ENCODE measurements at places on chromosomes 3 and 15.

DNA sequence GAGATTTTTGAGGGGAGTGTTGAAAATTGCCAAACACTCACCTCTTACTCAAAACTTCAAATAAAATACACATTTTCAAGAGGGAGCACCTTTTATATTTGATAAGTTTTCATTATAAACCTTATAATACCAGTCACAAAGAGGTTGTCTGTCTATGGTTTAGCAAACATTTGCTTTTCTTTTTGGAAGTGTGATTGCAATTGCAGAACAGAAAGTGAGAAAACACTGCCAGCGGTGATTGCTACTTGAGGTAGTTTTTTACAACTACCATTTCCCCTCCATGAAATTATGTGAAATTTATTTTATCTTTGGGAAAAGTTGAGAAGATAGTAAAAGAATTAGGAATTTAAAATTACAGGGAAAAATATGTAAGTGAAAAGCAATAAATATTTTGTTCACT lies 20.1 kb downstream of the DIPK2A start:
- no peak for DNase-seq

GRCh38 chr3:15521573-15521965 lies at the start of gene COLQ:
Gene COLQ (minus strand): TSS chr3:15521706. CDS start chr3:15521625, 81 bp downstream.
- no peak for DNase-seq

GRCh38 chr3:193347521-193348501 lies 30.7 kb downstream of the ATP13A5 start:
- peak; percentile 10 for DNase-seq

- no peak for DNase-seq
Measured at GRCh38 chr15:91264651-91265351, 164.7 kb downstream of the SV2B start.

DNA sequence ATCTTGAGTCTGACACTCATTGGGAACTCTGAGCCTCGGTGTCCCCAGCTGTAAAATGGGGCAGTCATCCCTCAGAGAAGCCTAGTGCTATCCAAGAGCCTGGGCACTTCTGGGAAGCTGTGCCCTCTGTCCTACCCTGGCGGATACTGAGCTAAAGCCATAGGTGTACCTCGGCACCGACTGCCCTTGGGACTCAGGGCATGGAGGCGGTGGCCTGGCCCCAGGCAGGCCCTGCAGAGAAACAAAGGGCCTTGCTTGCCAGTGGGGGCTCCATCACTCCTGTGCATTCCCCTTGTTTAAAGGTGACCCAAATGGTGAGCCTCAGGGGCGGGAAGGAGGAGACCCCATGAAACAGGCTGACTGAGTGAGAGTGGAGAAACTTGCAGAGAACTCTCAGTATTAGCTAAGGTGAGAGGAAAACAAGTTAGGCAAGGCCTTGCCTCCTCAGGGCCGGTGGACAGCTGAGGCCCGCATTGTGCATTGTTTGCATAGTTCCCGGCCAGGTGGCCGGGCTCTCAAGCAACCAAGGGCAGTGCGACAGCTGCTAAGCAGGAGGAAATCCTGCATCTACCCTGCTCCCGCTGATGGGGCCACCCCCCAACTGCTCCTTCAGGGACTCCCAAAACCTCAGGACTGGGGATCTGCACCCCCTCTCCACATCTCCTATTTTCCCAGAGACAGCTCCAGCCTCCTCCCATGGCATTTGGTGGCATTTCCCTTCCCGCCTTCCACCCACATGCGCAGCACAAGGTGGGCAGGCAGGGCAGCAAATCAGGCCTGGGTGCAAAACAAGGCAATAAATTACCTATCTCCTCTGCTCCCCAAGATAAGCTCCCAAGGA lies 4.3 kb downstream of the PFKFB4 start:
- DNase-seq = no peak
